CD4-positive, alpha-beta T cell treated with Interleukin-1 beta for 1 hour (primary cell): ENCODE measurements at places on chromosomes 13 and 19.

DNA sequence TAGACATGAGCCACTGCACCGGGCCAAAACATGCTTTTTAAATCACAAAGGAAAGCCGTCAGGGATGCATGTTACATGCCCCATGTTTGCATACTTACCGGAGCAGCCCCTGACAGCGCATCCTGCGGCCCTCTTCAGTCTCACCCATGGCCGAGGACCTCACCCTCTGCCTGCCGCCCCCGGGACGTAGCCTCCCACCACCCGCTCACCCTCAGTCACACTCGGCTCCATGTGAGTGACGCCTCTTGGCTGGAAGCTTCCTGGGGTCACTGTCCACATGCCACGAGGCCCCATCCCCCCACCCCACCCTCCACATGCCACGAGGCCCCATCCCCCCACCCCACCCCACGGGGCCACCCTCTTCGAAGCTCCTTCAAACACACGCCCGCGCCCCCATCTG is 46.1 kb upstream of the SPACA7 start:
- no peak for DNase-seq

GRCh38 chr13:62060570-62060969 is 644.9 kb upstream of the PCDH20 start:
- no peak for DNase-seq

DNA sequence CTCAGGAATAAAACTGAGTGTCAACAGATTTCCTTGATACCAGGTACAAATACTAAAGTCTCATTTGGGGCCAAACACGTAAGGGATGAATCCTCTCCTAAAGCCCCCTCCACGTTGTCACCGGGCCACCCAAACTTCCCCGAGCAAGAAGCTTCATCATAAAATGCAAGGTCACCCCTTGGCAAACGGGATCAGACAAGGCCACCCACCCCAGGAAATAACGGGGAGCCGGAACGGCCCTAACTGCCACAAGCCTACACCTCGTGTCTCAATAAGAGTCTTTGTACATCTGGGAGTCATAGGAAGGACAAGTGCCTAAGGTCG is 717 bp downstream of the EEF2 start:
- no peak for DNase-seq

DNA sequence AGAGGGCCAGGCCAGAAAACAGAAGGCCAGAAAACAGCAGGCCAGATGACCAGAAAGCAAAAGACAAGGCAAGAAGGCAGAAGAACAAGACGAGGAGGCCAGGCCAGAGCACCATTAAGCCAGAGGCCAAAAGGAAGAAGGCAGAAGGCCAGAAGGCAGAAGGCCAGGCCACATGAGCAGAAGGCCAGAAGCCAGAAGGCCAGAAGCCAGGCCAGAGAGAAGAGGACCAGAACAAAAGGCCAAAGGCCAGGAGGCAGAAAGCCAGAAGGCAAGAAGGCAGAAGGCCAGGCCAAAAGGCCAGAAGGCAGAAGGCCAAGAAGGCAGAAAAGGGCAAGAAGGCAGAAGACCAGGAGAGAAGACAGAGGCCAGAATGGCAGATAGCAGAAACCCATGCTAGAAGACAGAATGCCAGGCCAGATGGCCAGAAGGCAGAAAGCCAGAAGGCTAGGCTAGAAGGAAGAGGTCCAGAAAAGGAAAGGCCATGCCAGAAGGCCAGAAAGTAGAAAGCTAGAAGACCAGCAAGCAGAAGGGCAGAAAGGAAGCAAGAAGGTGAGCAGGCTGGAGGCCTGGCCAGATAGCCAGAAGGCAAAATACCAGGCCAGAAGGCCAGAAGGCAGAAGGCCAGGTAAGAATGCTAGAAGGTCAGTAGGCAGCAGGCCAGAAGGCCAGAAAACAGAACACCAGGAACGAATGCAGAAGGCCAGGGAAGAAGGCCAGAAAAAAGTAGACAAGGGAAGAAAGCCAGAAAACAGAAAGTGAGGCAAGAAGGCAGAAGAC is 187.6 kb downstream of the TUBA3C start:
- no peak for DNase-seq

GRCh38 chr13:50955798-50956197 is 46.2 kb downstream of the RNASEH2B start:
- DNase-seq: no peak

- DNase-seq: no peak
Measured at GRCh38 chr13:42388326-42388725, 116.4 kb downstream of the AKAP11 start.

GRCh38 chr19:7705387-7706187 is 3.7 kb upstream of the FCER2 start:
- peak; percentile 85 for DNase-seq

- no peak for DNase-seq
Measured at GRCh38 chr19:48556163-48556562, 4.2 kb downstream of the SULT2B1 start.

DNA sequence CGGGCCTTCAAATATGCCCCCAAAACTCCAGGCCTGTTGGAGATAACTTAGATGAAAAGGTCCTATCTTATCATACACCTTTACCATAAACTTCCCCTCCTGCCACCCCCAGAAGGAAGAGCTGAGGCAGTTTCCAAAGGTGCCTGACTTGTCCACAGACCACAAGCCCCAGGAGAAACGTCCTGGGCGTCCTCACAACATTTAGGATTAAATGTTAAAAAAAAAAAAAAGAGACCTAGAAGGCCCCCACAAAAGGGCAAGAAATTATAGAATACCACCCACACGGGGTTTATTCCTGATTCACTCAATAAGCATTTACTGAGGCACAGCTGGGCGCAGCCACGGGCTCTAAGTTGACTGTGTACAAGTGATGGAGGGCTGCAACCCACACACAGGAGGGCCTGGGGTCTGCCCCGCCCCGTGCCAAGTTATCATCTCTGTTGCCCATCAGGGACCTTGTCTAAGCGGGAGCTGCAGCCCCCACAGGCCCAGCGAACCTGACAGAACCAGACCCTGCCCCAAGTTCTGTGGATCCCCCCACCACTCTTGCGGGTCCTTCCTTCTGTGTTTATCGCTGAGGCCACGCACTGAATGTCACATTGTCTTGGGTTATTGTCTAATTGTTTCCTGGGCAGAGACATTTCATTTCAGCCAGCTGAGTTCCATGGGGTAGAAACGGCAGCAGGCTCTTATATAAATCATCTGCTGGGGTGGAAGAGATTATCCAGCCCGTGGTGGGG is 83.0 kb upstream of the TM9SF2 start:
- DNase-seq: no peak

GRCh38 chr13:107586216-107586615 is 629.1 kb downstream of the LIG4 start:
- DNase-seq: no peak

DNA sequence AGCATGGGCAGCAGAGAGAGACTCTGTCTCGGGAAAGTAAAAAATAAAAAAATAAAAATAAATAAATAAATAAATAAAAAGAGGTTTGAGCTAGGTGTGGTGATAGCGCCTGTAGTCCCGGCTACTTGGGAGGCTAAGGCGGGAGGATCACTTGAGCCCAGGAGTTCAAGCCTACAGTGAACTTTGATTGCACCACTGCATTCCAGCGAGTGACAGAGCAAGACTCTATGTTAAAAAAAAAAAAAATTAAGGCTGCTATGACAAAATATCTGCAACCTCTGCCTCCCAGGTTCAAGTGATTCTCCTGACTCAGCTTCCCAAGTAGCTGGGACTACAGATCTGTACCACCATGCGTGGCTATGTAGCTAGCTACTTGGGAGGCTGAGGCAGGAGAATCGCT is 3.2 kb upstream of the DENND1C start:
- no peak for DNase-seq

DNA sequence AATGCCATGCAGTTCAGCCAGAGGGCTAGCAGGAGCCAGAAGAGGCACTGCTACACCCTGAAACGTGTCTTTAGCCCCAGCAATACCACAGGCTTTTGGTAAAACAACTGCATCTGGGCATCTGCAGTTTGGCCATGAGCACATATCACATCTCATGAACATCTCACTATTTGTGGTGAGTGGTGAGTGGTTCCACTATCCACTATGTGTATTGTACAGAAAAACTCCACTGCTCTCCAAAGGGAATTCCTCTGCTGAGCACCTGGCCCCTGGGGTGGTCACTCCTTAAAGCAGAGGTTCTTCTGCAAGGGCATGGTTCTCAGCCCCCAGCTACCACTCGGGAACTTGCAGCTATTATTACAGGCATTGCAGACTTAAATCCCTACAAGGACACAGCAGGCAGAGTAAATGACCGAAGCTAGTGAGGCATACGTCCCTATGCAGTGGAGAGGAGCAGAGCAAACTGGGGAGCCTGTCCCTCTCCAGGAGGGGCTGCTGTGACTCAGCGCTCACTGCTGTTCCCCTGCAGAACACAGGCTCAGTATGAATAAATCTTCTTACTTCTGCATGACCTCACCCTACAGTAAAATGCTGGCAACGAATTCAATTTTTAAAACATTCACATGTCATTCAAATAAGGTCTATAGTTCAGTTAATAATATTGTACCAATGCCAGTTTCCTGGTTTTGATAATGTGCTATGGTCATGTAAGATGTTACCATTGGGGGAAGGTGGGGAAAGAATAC is 332.4 kb upstream of the ZNF507 start:
- no peak for DNase-seq

- no peak for DNase-seq
Measured at GRCh38 chr13:103945836-103946235, 879.6 kb upstream of the SLC10A2 start.

GRCh38 chr13:40060296-40061007 is 405.0 kb downstream of the COG6 start:
- no peak for DNase-seq

DNA sequence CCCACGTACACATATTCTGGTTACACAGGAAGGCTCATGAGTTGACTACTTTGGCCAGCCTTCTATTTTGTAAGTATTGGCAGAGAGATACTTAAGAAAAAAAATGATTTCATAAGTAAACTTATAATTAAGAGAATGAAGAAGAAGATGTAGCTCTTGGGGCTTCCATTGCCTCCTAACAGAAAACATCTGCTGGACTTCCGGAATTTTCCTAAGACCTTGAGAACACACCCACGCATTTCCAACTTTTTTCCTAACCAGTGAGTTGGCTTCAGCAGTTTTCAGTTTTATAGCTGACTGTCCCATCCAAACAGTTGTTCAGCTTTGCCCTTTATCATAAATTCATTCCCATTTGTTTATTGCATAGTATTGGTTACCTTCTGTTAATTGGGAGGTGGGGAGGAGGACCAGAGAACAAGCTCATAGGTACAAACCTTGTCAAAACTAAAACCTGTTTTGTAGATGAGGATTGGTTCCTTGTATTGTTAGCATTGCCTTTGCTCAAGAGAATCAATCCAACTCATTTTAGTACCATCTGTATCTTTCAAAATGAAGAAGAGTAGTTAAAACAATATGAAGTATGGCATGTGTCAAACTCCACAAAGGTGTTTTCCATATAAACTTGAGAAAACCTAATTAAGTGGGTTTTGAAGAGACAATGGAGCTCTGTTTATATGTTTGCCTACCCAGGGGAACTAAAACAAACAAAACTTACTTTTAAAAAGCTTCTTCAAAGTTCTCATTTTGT is 93.9 kb downstream of the COL4A2 start:
- DNase-seq: no peak

DNA sequence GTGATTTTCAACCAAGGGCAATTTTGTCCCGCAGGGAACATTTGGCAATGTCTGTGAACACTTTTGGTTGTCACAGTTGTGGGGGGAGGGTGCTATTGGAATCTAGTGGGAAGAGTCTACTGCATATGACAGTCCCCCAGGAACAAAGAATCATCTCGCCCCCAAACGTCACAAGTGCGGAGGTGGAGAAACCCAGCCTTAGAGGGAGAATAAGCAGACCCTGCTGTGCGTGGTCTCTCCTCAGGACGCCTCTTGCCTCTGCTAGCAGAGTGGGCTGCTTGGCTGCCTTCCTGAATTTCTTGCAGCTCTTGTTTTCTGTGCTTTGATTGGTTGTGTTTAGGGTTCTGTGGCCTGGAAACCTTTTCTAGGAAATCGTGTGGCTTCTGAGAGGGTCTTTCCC is 42.5 kb downstream of the NFIX start:
- no peak for DNase-seq

GRCh38 chr13:24159357-24159756 is 1.2 kb upstream of the SPATA13 start:
- no peak for DNase-seq

DNA sequence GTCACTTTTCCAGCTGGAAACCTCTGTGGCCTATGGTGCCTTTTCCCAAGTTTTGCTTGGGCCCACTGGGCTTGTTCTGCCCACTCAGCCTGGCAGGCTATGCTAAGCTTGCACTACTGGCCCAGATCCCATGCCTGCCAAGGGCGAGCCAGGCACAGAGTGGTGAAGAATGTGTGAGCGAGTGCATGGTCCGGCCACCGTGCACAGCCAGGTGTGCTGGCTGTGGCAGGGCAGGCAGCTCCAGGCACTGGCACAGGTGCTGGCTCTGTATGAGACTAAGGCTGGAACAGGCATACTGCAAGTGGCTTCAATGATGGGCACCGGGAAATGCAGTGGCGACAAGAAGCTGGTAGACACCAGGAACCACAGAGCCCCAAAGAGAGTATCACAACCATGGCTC is 50.1 kb upstream of the MAB21L1 start:
- no peak for DNase-seq

- DNase-seq: no peak
Measured at GRCh38 chr19:23771316-23771715, 12.6 kb upstream of the ZNF681 start.

DNA sequence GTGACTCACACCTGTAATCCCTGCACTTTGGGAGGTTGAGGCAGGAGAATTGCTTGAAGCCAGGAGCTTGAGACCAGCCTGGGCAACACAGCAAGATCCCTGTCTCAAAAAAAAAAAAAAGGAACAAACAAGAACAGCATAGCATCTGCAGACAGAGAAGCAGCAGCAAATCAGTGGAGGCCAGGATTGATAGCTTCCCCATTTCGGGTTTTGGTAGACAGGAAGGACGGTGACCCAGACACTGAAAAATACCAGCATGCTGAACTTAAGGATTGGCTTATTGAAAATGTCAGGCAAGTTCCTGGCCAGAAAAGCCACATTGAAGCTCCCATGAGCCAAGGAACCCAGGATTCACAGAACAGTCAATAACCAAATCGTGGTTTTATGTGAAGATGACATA is 3.0 kb downstream of the ZNF490 start:
- no peak for DNase-seq

DNA sequence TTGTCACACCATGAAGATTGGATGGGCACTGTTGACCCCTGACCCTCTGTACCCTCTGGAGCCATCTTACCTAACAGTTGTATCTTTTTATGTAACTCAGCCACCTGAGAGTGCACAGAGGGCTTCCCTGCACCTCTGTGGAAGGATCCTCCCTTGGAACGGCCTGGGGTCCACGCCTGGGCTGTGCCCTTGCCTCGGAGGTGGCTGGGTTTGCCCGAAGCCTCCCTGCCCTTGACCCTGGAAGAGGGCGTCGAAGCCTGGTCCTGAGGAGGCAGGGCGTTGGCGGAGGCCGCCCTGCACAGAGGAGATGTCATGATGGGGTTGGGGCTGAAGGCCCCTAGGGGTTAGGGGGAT is 241 bp downstream of the ODAD3 start:
- DNase-seq: no peak

GRCh38 chr13:22700246-22700887 is 480.4 kb upstream of the SGCG start:
- DNase-seq: no peak
